ENCODE measurements at places on chromosomes 7 and 10.

DNA sequence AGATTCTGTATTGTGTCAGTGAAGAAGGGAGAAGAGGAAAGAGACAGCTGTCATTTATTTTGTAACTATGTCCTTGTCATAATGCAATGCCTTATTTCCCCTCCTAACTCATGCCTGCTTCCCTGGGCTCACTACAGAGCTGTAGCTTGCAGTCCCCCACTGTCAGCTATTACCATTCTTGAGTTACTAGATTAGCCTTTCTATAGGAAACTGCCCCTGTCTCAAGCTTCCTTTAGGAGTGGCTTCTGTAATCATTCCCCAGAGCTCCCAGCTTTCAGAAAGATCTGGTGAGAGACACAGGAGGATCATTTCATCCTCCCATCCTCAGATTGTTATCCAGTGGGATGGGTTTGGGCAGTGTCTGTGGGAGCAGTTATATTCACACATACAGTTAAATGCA, 32.4 kb upstream of the SMKR1 start:
- no peak for DNase-seq

- DNase-seq = no peak
Measured at GRCh38 chr7:120185940-120186682, 86.9 kb upstream of the KCND2 start.

DNA sequence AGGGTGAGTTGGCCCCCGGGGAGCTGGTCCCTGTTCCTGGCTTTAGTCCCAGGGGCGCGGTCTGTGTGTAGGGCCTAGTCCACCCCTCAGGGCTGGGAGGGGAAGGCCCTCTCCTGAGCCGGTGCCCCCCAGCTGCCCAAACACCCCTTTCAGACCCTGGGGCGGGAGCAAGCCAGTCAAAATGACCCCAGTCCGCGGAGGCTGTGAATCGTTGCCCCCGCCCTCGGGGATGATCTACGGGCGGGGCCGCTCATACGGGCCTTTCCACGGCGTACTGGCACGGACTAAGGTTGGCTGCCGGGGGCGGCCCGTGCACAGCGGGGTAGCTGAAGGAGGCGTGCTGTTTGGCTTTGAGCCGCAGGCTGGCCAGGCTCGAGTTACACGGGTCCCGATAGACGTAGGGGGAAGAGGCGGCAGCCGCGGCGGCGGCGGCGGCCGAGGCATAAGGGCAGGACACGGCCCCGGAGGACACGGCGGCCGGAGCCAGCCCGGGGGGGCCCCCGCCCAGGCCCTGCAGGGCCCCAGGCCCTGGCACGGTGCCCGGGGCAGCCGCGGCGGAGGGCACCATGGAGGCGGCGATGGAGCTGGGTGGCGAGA, 4.3 kb downstream of the ELOVL3 start:
- peak; percentile 74 for DNase-seq

GRCh38 chr7:91596287-91596686, 284.2 kb downstream of the MTERF1 start:
- DNase-seq = no peak

GRCh38 chr10:105278439-105278838, 637.3 kb downstream of the SORCS3 start:
- DNase-seq = no peak

DNA sequence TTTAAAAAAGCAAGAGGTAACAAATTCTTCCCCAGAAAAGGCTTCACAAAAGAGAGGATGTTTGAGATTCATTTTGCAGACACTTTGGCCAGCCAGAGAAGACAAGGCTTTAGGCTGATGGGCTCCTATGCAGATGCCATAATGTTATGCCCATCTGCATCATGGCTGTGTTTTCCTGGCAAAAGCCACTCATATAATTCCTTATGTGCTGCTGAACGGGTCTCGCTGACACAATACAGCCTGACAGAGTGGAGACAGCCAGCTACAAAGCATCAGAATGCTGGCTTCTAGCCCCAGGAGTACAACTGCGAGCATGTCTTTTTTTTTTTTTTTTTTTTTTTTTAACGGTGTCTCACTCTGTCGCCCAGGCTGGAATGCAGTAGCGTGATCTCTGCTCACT, 1157.4 kb upstream of the AUTS2 start:
- peak; percentile 12 for DNase-seq

GRCh38 chr10:46310143-46310514, 23.3 kb downstream of the ANTXRL start:
- DNase-seq = no peak

DNA sequence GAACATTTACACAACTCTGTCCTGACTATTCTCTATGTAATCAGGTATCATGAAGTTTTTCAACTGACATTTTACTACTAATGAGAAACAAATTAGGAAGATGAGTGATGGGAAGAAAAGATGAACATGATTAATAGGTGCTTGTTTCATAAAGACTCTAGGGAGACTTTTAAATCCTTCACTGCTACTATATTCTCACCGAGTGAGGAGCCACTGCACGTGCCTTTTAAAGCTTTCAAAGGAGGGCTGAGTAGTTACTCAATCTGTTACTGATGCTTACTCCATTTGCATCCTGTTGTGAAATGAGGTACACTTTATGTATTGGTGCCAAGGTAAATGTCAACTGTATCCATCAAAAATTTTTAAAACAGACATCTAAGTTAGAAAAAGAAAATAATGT, 1.3 kb upstream of the COMMD3 start:
- no peak for DNase-seq

DNA sequence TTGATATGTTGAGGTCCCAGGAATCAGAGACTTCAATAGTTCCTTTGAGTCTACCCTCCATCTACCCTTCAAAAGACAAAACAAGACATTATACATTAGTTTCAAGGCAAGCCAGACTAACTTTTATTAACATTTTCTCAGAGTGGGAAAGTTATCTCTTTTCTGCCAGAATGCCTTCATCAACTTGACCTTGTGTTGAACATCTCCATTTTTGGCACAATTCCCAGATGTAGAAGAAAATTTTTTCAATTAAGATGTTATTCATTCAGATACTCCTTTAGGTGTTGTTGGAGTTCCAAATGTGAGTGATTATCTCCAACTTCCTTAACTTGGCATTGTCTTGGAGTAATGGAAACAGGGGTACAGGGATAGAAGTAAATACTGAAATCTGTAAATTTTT, 59.1 kb downstream of the NRF1 start:
- no peak for DNase-seq

DNA sequence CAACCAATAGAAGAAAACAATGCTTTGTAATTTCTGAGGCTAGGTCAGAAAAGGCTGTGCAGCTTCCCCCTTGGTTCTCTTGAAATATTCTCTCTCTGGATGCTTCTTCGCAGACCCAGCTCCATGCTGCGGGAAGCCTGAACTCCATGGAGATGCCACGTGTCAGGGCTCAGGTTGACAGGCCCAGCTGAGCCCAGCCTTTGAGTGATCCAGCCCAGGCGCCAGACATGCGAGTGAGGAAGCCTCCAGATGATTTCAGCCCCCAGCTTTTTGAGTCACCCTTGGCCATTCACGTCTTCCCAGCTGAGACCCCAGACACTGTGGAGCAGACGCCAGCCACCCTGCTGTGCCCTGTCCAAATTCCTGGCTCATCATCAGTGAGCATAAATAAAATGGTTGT, 378.4 kb upstream of the NRP1 start:
- no peak for DNase-seq

DNA sequence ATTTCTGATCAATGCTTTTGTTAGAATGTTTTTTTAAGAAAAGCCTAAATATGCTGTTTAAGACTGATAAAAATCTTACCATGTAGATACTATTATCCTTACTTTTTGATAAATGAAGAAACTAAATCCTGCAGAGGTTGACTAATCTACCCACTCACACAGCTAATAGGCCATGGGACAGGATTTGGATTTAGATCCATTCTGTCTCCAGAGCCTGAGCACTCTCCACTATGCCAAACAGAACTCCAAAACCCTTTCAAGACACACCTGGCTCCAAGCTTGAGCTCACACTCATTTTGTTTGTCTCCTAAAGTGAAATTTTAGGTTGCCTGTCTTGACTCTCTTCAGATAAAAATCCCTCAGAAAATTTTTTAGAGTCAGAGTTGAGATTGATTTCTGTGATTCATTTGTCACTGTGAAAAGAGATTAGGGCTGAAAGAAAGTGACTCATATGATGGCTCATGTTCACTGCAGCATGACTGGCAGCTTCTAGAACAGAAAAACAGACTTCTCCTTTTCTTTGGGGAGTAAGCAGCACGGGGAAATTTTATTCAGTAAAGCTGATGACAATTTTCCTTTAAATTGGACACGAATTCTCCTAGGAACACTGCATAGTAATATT, 132.3 kb upstream of the POT1 start:
- DNase-seq = peak; percentile 7

- no peak for DNase-seq
Measured at GRCh38 chr10:107971411-107971810, 806.9 kb upstream of the SORCS1 start.

DNA sequence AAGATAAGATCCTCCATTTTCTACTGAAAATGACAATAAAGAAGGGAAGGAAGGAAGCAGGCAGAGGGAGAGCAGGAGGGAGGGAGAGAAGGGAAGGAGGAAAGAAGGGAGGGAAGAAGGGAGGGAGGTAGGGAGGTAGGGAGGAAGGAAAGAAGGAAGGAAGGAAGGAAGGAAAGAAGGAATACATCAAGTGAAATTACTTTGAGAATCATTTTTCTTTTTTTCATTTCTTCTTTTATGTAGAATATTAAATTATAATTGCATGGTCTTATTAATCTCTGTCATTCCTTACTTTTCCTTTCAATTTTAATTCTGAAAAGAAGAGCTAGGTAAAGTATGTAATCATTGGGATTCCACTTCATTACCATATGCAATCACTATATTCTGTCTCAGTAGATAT, 97.8 kb downstream of the PLXDC2 start:
- no peak for DNase-seq

DNA sequence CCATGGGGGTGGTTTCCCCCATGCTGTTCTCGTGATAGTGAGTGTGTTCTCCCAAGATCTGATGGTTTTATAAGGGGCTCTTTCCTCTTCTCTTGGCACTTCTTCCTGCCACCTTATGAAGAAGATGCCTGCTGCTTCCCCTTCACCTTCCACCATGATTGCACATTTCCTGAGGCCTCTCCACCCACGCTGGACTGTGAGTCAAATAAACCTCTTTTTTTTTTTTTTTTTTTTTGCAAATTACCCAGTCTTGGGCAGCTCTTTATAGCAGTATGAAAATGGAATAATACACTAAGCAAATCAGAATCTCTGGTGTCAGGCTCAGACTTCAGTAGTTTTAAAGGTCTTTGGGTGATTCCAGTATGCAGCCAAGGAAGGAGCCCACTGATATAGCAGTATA, 28.2 kb downstream of the TAS2R41 start:
- no peak for DNase-seq

DNA sequence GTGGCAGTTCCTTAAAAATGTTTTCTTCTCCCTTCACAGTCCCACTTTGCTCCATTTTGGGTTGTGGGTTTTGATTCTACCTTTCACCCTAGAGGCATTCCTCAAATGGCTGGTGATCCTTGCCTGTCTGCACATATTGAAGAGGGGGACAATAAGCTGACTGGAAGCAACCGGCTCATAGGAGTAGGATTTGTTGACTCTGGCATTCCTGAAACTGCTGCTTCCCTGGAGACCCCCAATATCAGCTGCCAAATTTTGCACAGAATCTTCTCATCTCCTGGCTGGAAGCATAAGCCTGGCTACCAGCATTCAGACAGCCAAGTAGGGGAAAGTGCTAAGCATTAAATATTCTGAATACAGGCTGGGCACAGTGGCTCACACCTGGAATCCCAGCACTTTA, 53.7 kb downstream of the KIF5B start:
- DNase-seq = no peak

DNA sequence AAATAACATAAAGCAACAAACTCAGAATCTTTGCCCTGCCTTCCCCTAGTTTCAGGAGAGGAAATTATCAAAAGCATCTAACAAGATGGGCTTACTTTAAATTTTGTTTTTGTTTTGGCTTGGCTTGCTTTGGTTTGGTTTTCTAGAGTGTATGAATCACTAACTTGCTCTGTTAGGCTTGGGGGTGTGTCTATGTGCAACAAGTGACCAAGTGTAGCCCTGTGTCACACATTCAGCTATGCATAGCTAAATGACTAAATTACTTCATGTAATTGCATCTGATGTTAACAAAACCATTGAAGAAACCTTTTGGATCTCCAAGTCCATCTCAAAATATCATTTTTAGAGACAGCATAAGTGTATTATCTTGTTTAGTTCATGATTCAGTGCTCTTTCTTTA, 251.0 kb downstream of the TFEC start:
- DNase-seq = no peak

All from SW480 (cell line).